ENCODE measurements at places on chromosomes 4 and X.
A peak's percentile ranks its signal among the peaks of the same experiment; 100 is the strongest.

GRCh38 chrX:66601522-66601921, 37.4 kb downstream of the EDA2R start:
- no peak for DNase-seq

- DNase-seq, result no peak
Observed at GRCh38 chrX:43525901-43526610, 130.0 kb upstream of the MAOA start.

DNA sequence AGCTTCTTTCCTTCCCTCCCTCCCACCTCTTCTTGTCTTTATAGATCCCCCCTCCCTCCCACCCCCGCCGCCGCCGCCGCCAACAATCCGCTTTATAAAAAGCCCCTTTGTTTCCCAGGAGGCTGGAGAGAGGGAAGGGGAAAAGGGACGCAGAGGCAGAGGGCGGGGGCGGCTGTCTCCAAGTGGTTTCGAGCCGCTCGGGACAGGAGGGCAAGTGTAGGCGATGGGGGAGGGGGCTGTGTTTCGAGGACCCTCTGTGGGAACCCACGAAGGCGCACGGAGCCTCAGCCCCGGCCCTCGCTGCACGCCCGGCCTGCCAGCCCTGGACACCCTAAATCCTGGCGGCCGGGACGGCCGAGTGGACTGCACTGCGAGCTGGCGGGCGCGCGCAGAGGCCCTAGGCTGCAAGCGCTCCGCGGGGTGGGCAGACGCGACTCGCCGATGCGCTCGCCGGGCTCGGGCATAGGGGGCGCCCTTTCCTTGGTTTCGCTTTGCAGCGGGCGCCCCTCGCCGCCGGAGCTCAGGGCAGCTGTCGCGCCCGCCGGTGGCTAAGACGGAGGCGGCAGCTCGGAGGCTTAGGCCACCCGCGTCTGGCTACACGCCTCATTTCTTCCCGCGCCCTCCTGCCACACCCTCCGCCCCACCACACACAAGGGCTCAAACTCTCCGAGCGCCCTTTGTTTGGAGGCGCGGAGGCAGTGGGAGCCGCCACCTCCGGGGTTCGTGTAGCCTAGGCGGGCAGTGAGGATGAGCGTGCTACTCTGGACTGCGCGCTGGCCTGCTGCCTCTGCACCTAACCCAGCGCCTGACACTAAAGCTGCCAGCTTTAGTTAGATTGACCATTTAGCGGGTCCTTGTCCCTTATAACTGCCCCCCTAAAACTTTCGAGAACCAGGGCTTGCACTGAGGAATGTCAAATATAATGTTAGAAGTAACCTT, 2.2 kb downstream of the MAMLD1 start:
- DNase-seq, result peak; percentile 48

GRCh38 chr4:129968366-129968765, 872.4 kb downstream of the C4orf33 start:
- DNase-seq, result no peak

- peak; percentile 5 for DNase-seq
Observed at GRCh38 chr4:27714073-27714472, 853.4 kb downstream of the STIM2 start.

DNA sequence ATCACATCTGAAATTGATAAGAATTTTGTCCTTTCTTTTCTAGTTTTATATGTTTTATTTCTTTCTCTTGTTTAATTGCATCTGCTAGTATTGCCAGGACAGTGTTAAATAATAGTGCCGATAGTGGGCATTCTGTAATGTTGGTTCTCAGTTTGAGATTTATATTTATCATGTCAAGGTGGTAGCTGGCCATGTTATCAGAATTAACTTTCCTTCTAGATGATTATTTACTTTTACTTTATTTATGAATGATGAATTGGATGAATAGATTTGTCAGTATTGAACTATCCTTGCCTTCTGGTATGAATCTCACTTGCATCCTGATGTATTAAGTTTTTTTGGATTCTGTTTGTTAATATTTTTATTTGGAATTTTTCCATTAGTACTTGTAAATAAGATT, 42.7 kb downstream of the METAP1 start:
- DNase-seq, result no peak

GRCh38 chr4:72505314-72505744, 63.7 kb downstream of the ADAMTS3 start:
- DNase-seq, result peak; percentile 69

DNA sequence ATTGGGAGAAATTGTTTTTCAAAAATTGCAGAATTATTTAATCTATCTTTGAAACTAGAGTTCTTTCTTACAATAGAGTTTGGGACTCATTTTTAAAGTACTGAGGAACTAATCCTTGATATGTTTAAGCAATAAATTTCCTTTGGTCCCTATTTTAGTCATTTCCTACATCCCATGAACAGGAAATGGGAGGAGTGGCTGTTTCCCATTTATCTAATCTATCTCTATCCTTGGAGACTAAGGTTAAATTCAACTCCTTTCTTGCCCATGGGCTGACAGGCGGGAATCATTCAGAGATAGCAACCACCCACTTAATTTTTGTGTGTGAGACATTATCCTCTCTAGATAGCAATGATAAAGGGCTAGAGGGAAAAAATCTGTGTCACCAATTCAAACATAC, 131.6 kb upstream of the EMCN start:
- no peak for DNase-seq

GRCh38 chrX:10576777-10577447, 43.5 kb downstream of the MID1 start:
- DNase-seq, result no peak

DNA sequence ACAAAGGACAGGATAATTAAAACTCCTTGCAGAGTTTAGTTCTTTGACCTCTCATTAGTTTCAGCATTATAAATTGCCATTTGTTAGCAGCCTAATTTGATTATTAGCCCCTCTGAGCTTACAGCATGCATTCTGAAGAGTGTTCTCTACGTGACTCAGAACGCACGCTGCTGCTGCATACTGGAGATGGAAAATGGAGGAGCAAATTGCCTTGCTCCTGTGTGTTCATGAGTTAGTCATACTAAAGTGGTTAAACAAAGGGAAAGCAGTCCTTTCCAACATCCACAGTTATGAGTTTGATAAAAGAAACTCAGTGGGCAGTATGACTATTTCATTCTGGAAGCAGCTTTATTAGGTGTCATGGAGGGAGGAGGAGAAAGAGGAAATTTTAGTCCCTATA, 922.5 kb downstream of the RPA4 start:
- peak; percentile 24 for DNase-seq

- DNase-seq, result no peak
Observed at GRCh38 chr4:7804756-7805385, 134.8 kb downstream of the AFAP1 start.

DNA sequence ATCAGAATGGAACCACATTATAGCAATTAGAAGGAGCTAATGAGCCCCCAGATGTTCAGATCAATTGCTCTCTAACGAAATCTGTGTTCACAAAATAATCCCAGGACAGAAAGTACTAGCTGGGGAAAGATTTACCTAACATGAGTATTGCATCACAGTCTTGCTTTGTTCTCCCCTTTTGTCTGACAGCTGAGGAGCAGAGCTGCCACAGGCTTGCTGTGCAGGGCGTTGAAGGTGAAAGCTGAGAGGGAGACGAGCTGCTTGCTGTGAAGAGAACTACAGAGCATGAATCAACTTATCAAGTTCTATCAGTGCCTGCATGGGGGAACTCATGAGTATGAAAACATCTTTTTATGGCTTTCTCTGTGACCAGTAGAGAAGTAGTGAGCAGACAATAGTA, 441.2 kb downstream of the CENPC start:
- DNase-seq, result no peak

GRCh38 chrX:152959626-152960025, 34.3 kb downstream of the PNMA5 start:
- no peak for DNase-seq

DNA sequence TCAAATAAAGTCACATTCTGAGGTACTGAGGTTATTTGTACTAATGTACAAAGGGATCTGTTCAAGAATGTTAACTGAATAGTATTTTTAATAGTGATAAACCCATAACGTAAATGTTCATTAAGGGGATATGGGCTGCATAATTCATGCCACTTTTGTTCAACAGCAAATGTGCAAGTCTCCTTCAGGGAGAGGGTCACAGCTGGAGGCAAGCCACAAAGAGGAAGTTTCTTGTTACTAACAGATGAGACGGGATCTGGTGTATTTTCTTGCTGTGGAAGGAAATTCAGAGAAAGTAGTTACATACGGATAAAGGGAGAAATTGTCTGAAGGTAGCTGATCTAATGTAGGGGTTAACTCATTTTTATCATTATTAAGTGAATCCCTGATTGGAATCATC, 10.0 kb downstream of the ZFP42 start:
- no peak for DNase-seq

GRCh38 chr4:110309675-110310074, 111.3 kb upstream of the ELOVL6 start:
- DNase-seq, result peak; percentile 78

DNA sequence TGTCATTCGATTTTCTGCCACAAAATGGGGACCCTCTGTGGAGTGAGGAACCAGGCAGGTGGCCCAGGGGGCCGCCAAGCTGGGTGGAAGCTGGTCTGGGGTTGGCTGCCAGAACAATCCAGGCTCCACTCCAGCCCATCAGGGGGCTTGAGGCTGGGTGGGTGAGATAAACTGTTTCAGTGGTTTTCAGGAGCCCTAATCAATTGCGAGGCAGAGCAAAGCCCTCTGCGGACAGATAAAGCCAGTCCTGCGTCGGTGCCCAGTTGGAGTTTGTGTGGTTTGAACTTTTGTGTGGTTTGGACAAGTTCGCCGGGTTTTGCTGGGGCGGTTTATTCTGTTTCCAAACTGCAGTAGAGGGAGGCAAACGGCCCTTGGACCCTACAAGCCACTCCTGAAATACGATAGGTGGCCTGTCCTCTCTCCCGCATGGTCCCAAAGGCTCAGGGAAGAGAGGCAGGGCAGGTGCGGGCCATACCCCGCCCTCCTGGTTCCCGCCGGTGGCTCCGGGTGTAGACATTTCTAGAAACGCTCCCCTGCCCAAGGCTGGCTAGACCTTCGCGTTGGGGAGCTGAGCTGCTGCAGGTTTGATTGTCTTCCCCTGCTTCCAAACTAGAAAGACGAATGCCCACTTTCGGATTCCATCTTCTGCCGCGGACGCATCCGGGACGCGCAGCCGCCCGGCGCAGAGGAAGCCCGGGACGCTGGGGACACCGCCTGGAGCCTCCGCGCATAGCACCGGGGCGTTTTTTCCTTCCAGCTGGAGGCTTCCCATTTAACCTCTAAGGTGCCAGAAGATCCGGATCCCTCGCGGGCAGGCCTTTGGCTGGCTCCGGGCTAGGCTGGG, 169.0 kb upstream of the BCOR start:
- DNase-seq, result peak; percentile 51

DNA sequence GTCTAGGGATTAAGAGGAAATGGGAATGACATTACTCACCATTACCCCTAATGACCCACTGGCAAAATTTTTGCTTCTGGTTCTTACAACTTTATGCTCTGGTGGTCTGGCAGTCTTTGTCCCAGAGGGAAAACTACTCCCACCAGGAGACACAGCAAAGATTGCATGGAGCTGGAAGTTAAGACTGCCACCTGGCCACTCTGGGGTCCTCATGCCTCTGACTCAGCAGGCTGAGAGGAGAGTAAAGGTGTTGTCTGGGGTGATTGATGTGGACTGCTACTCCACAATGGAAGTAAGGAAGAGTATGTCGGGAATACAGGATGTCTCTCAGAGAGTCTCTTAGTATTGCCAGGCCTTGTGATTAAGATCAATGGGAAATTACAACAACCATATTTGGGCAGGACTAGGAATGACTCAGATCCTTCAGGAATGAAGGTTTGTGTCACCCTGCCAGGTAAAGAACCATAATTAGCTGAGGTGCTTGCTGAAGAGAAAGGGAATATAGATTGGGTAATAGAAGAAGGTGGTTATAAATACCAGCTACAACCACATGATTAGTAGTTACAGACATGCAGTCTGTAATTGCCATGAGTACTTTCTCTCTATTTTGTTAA, 215.5 kb downstream of the GPAT3 start:
- DNase-seq, result no peak

DNA sequence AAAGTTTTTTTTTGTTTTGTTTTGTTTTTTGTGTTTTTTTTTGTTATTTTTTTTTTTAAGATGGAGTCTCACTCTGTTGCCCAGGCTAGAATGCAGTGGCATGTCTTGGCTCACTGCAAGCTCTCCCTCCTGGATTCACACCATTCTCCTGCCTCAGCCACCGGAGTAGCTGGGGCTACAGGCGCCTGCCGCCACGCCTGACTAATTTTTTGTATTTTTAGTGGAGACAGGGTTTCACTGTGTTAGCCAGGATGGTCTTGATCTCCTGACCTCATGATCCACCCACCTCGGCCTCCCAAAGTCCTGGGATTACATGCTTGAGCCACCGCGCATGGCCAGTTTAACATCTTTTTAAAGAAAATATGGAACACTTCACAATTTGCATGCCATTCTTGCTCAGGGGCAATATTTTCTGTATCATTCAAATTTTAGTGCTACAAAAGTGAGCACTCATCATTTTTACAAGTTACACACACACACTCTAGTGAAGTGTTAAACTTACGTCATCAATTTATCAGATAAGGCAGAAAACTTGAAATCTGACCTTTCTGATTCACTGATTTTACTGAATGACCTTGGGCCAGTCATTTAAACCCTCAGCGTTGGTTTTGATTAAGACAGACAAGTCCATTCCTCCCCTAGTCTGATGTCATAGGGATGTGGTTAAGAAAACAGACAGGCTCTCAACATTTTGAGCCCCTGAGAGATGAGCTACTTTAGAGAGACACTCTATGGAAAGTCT, 61.2 kb downstream of the TRIM2 start:
- DNase-seq, result no peak

DNA sequence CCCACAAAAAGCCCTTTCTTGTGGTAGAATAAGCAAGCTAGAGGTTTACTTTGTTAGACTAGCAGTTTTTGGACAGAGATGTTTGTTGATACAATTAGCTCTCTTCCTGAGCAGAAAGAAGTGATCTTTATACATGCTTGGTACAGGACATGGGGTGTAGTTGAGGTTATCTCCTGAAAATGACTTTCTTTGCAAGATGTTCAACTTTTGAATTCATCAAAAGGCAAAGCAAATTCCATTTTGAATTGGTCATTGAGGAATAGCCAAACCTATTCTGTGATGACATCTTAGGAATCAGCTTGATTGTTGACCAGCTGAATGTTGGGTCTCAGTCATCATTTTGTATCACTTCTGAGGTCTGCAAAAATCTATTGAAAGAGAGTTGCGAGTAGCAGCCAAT, 3.8 kb downstream of the CPE start:
- DNase-seq, result no peak

DNA sequence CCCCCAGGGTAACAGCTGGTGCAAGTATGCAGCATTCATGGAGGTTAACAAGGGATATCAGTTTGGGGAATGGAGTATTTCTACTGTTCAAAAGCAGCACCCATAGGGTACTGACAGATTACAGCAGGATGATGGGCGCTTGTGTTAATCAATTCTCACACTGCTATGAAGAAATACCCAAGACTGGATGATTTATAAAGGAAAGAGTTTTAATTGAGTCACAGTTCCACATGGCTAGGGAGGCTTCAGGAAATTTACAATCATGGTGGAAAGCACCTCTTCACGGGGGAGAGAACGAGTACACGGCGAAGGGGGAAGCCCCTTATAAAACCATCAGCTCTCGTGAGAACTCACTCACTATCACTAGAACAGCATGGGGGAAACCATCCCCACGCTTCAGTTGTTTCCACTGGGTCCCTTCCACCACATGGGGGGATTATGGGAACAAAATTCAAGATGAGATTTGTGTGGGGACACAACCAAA, 64.1 kb downstream of the TNIP2 start:
- no peak for DNase-seq
